ENCODE measurements at places on chromosomes 6 and 20.

GRCh38 chr6:125346926-125347563 lies 45.3 kb upstream of the HDDC2 start:
- no peak for DNase-seq

- no peak for DNase-seq
Measured at GRCh38 chr20:44592366-44592765, 10.0 kb downstream of the PKIG start.

DNA sequence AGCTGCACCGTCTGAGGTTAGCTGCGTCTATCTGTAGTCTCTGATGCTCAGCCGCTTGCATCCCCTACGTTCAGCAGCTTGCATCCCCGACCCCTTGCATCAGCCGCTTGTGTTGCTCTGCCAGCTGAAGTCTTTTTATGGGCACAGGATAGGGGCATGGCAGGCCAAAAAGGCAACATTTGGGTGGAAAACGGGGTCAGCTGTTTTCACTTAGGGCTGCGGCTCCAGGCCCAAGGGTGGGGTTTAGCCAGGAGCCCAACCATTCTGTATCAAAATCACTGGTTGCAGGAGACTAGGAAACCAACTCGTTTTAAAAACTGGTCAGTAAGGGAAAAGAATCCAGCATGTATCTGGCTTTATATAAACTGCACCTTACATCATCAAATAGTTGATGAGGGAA lies 49.9 kb downstream of the FAM50B start:
- DNase-seq, result no peak

DNA sequence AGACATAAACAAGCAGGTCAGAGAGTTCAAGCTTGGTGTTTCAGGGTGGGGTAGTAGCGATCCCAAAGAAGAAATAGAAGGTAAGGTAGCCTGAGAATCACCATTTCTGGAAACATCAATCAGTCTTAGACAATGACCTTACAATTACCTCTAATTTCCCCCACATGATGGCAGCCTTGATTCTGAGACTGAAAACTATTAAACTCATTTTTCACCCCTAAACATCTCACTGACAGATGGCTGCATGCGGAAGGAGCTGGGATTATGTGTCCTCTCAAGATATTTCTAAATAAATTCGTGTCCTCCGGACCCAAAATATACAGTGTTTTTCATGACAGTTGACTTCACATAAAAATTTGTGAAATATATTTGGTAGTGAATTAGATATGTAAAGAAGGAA lies 61.0 kb downstream of the KIF6 start:
- no peak for DNase-seq

DNA sequence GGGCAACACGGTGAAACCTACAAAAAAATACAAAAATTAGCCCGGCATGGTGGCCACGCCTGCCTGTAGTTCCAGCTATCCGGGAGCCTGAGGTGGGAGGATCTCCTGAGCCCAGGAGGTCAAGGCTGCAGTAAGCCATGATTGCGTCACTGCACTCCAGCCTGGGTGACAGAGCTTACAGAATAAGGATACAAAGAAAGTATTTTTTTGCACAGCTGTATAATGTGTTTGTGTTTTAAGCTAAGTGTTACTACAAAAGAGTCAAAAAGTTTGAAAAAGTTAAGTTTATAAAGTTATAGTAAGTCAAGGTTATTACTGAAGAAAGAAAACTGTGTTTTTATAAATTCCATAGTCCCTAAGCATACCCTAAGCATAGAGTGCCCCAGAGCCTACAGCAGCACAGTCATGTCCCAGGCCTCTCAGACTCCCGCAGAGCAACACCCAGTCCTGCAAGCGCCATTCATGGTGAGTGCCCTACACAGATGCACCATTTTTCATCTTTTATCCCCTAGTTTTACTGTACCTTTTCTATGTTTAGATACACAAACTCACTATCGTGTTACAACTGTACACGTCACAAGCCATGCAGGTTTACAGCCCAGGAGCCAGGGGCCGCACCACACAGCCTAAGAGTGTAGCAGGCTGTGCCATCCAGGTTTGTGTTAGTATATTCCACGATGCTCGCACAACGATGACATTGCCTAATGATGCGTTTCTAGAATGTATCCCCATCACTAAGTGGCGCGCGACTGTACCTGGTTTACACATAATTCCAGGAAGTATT lies 22.4 kb downstream of the TAF4 start:
- no peak for DNase-seq

GRCh38 chr6:33895296-33895695 lies 91.5 kb upstream of the MLN start:
- DNase-seq, result no peak

- DNase-seq, result peak; percentile 69
Measured at GRCh38 chr6:3341467-3341866, 82.7 kb downstream of the PSMG4 start.

DNA sequence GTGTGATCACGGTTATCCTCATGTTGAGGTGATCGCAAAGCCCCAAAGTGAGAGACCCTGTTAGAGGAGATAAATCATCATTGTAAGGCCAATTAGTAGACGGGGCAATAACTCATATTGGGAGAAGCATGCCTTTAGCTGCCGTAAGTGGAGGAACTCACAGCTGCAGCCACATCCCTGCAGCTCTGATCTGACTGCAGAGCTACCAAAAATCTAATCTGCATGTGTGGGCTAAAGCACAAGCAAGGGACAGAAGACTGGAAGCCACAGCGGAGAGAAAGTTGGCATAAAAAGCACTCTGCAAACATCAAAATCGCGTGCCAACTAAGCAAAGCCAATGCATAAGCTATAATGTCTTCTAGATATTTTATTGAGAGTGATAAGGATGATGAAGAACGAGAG lies 79.8 kb downstream of the TBC1D7 start:
- no peak for DNase-seq

GRCh38 chr20:37185686-37186085 lies 6.3 kb upstream of the MROH8 start:
- DNase-seq, result no peak

- peak; percentile 92 for DNase-seq
Measured at GRCh38 chr20:4720041-4720976, 1.4 kb upstream of the PRND start.

GRCh38 chr6:78150425-78150824 lies 497.6 kb downstream of the MEI4 start:
- no peak for DNase-seq

DNA sequence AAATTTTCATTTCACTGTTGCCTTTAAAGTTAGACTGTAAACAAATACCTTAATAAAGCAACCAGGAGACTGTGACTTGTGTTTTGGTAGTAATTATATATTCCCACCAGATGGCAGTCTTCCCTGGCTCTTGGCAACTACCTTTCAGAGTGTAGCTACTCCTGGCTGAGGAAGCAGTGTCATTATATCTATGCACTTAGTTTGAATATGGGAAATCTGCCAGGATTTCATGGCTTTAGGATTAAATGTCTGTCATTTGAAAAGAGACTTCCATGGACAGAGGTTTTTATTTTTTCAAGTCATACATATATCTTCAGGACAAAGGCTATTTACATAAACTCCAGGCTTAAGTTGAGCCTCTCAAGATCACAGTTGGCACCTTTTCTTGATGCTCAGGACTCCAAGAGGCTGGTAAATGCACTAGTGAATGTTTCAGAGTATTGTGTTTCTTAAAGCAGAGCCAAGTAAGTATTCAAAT lies 160.1 kb downstream of the C6orf58 start:
- DNase-seq, result peak; percentile 70

GRCh38 chr20:53792946-53793536 lies 199.4 kb upstream of the ZNF217 start:
- no peak for DNase-seq

DNA sequence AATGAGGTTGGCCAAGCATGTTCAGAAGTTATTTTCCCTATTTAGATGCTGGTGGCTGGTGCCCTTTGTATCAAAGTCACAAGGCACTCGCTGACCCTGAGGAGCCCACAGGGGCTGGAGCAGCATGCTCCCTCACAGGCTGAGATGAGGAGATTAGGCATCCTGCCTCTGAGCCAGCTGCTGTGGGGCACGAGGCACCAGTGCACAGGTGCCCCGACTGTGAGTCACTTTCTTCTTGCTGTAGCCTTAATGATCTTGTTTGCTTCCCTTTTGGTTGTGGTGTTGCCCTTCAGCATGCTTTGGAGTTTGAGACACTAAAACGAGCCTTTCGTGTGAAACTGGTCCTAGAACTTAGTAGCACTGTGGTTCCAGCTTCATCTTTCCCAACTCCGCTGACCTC lies 4.3 kb downstream of the PSMG4 start:
- DNase-seq, result no peak

DNA sequence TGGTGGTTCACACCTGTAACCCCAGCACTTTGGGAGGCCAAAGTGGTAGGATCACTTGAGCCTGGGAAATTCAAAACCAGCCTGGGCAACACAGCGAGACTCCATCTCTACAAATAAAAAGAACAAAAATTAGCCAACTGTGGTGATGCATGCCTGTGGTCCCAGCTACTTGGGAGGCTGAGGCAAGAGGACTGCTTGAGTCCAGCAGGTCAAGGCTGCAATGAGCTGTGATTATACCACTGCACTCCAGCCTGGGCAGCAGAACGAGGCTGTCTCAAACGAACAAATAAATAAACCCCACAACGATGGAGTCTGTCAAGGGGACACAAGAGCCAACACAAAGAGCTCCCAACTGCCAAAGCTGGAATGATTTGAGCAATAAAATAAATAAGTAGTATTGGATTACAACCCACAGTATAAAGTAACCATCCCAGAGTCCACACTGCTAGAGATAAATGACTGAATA lies 13.5 kb downstream of the ZMYND8 start:
- no peak for DNase-seq

DNA sequence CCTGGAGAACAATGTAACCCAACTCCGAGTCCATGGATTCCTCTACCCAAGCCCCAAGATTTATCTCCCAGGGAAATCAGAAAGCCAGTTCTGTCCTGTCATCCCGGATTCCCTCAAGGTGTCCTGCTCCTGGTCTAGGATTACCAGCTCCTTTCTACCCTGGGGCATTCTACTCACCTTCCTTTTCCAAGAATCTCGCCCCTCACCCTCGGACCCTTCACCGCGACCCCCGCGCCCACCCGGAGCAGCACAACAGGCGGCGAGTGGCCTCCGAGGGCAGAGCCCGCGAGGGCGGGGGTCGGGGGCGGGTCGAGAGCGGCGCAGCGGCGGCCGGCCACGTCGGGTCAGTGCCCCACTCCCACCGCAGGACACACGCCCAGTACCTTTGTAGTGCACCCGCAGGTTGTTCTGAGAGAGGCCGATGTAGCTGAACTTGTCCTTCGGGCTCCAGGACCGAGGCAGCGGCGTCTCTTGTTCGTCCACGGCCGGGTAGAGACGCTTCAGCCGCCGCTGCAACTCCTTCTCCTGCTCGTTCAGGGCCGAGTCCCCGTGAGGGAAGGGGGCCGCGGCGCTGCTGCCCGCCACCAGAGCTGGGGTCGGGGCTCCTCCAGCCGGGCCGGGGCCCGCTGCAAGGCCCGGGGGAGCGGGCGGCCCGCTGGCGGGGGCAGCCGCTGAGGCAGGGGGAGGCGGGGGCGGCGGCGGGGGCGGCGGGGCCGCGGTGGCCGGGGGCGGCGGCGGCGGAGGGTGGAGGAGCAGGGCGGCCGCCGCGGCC lies 897 bp downstream of the RANBP9 start:
- peak; percentile 67 for DNase-seq

- no peak for DNase-seq
Measured at GRCh38 chr6:147712841-147713240, 204.4 kb downstream of the SAMD5 start.

DNA sequence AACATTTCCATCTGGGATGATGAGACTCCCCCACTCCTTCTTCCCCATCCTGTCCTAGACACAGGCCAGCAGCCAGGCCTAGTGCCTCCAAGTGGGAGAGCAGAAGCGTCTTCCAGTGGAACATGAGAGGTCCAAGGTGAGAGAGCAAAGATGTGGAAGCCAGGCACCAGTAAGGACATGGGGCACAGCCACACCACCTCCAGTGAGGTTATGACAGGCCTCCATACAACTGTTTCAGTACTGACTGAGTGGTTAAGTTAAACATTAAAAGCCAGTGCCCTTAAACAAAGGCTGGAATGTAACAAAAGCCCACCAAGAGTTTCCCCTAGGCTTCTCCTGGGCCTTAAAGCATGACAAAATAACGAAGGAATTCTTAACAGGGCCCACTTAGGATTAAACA lies 5.3 kb downstream of the ZBTB24 start:
- DNase-seq, result peak; percentile 61

- no peak for DNase-seq
Measured at GRCh38 chr6:101513181-101513580, 119.7 kb downstream of the GRIK2 start.

GRCh38 chr6:134379599-134379998 lies 61.7 kb upstream of the SGK1 start:
- DNase-seq, result no peak

DNA sequence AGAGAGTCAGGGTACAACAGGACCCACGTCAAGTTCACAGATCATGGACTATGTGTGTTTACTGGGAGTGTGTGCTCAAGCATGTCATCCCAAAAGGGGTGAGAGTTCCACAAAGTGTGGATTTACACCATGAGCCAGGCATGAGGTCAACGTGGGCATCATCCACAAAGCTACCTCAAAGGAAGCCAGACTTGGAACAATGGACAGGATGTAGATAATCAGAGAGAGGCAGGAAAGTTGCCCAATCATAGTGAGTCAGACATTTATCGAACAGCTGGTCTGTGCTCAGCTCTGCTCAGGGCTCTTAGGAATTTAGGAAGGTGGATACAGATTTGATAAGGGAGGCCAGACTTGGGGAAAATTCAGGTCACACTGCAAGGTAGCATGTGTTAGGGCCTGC lies 317.2 kb upstream of the CDYL start:
- DNase-seq, result no peak

GRCh38 chr6:75094614-75095200 lies 111.1 kb downstream of the COL12A1 start:
- DNase-seq, result no peak

- peak; percentile 91 for DNase-seq
Measured at GRCh38 chr6:27188885-27189418, 58.5 kb upstream of the PRSS16 start.

- DNase-seq, result no peak
Measured at GRCh38 chr20:53298260-53298659, 295.4 kb downstream of the ZNF217 start.

GRCh38 chr6:155946860-155947259 lies 491.2 kb upstream of the NOX3 start:
- DNase-seq, result no peak
